ENCODE measurements at places on chromosomes 5 and 9. TPM values are rescaled to one million over a fixed set of nuclear protein-coding genes. Genes with fewer than 3 reads are reported as not detected.

GRCh38 chr9:121357011-121357410, 13.0 kb downstream of the STOM start:
- peaks cover 22% of the 10 kb centered on the region for H3K36me3 ChIP-seq
- peaks cover 71% of the 10 kb centered on the region for H3K4me1 ChIP-seq
- no peaks in the 10 kb centered on the region for H3K27me3 ChIP-seq
- DNase-seq: no peak

DNA sequence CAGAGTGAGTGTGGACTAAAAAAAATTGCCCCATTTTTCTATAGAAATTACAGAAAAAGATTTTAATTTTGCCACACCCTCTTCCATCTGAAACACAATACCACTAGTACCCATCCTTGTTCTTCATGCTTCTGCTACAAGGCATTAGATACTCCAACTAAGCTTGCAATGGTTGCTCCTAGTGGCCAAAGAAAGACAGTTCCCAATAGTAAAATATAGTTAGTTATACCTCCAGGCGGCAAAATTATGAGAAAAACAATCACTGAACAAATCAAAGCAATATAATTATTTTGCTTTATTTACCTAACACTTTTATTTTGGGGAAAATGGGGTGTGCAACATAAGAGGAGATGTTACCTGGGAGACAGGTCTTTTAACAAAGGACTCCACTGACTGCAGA, 101.2 kb downstream of the RAPGEF6 start:
- H3K27me3 ChIP-seq: no peaks in the 10 kb centered on the region
- H3K36me3 ChIP-seq: peaks cover 2% of the 10 kb centered on the region
- DNase-seq: no peak
- H3K27ac ChIP-seq: peak overlapping the region; percentile 23
- peaks cover 78% of the 10 kb centered on the region for H3K4me1 ChIP-seq

- no peaks in the 10 kb centered on the region for H3K4me1 ChIP-seq
- DNase-seq: peak; percentile 29
- H3K36me3 ChIP-seq: no peaks in the 10 kb centered on the region
- H3K27me3 ChIP-seq: no peaks in the 10 kb centered on the region
- H3K27ac ChIP-seq: no peak overlapping the region
- no peak overlapping the region for H3K4me3 ChIP-seq
Observed at GRCh38 chr5:39714036-39714698, 289.4 kb upstream of the DAB2 start.

Gene WDR38
- not detected for total RNA-seq

DNA sequence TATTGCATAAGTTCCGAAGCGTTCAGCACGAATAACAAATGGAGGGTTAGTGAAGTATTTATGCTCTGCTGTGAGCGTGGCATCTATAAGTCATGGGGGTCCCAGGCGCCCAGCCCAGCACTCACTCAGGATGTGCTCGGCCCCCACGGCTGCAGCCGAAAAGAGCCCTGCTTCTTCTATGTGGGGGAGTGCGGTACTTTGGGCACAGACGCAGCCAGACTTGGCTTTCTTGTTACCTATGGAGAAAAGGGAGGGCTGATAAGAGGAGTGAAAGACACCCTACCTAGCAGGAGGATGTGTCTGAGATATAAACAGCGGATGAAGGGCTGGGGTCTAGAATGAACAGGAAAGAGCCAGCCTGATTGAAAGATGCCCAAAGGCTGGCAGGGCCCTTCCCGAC, 51.4 kb downstream of the MRPL36 start:
- H3K4me1 ChIP-seq: no peaks in the 10 kb centered on the region
- no peak for DNase-seq
- no peak overlapping the region for H3K27ac ChIP-seq
- H3K4me3 ChIP-seq: no peak overlapping the region
- H3K27me3 ChIP-seq: peaks cover 14% of the 10 kb centered on the region

Gene TXN
- 573 TPM for total RNA-seq

- no peak overlapping the region for H3K4me3 ChIP-seq
- no peaks in the 10 kb centered on the region for H3K4me1 ChIP-seq
- H3K27me3 ChIP-seq: peaks cover 13% of the 10 kb centered on the region
- DNase-seq: no peak
- no peaks in the 10 kb centered on the region for H3K36me3 ChIP-seq
Observed at GRCh38 chr5:137572042-137572695, 73.0 kb upstream of the SPOCK1 start.

Gene WDR41
- 32.6 TPM for total RNA-seq

Gene TEK
- total RNA-seq: not detected

DNA sequence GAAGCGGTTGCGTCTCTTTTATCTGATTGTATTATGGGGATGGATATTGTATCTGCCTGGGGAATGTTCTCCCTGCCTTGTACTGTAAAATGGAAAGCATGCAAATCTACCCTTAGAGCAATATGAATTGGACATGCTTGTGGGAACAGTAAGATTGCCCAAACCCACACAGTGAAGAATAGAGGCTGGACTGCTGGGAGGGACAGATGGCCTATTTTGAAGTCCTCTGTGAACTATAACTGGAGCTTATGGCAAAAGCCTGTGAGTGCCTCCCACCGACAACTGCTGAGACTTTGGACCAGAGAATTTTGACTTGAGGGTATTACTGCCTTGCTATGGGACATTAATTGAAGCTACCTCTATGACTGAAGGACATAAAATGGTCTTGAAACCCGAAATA, 168.9 kb downstream of the ERCC6L2 start:
- no peak for DNase-seq
- H3K4me1 ChIP-seq: peaks cover 11% of the 10 kb centered on the region
- H3K27ac ChIP-seq: no peak overlapping the region
- no peaks in the 10 kb centered on the region for H3K36me3 ChIP-seq
- no peak overlapping the region for H3K4me3 ChIP-seq
- peaks cover 5% of the 10 kb centered on the region for H3K27me3 ChIP-seq

GRCh38 chr5:168311061-168311566, 19.7 kb downstream of the WWC1 start:
- H3K27me3 ChIP-seq: no peaks in the 10 kb centered on the region
- no peak for DNase-seq
- H3K36me3 ChIP-seq: no peaks in the 10 kb centered on the region
- no peaks in the 10 kb centered on the region for H3K4me1 ChIP-seq
- no peak overlapping the region for H3K4me3 ChIP-seq

Gene FLT4
- 1.4 TPM for total RNA-seq

Gene C9orf152
- not detected for total RNA-seq

Gene IGFBPL1
- not detected for total RNA-seq

- H3K36me3 ChIP-seq: no peaks in the 10 kb centered on the region
- H3K4me3 ChIP-seq: no peak overlapping the region
- H3K27me3 ChIP-seq: peaks cover 14% of the 10 kb centered on the region
- no peak overlapping the region for H3K27ac ChIP-seq
- H3K4me1 ChIP-seq: no peaks in the 10 kb centered on the region
- no peak for DNase-seq
Observed at GRCh38 chr9:109381011-109381729, 60.3 kb upstream of the EPB41L4B start.

- H3K27me3 ChIP-seq: peaks cover 34% of the 10 kb centered on the region
- no peaks in the 10 kb centered on the region for H3K4me1 ChIP-seq
- no peak for DNase-seq
- H3K36me3 ChIP-seq: no peaks in the 10 kb centered on the region
Observed at GRCh38 chr5:146327989-146328388, 10.7 kb upstream of the POU4F3 start.

DNA sequence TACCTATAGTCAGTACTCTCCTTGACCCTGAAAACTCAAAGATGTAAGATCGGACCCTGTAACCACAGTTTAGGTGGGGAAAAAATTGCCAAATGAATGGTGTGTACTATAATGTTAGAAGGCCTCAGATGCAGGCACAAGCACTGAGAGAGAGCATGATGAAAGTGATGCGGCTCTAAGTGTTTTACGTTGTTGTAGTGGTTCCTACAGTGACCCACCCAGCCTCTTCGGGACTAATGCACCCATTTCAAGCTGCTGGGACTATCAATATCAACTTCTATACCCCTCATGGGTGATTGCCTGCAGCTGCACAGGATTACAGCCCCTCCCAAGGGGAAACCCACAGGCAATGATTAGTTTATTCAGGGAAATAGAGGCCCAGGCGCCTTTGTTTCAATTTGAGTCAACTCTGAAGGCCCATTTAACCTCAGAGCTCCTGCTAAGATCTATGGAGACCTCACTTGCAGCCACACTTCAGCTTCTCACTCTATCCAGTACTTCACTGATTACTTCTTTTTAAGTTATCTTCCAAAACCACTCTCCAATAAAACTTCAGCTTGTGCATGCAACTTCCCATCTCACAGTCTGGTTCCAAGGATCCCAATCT, 340.7 kb downstream of the NR2F1-AS1 start:
- no peak for DNase-seq
- no peaks in the 10 kb centered on the region for H3K27me3 ChIP-seq
- no peak overlapping the region for H3K4me3 ChIP-seq
- no peak overlapping the region for H3K27ac ChIP-seq

DNA sequence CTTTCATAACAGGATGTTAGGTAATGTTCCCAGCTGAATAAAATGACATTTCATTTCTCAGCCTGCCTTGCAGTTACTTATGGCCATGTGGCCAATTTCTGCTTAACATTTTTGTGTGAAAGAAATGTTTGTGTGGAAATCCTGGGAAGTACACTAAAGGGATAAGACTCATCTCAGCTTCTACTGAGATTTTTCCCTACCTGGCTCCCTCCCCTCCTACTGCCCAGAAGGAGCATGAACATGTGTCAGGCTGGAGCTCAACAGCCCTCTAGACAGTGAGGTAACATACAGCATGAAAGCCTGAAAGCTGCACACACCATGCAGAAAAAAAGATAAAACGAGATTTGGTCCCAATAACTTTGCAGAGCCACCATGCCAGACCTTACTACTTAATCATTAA, 288.4 kb upstream of the COX7C start:
- no peaks in the 10 kb centered on the region for H3K4me1 ChIP-seq
- no peak overlapping the region for H3K4me3 ChIP-seq
- no peaks in the 10 kb centered on the region for H3K27me3 ChIP-seq
- no peak for DNase-seq
- no peak overlapping the region for H3K27ac ChIP-seq
- H3K36me3 ChIP-seq: no peaks in the 10 kb centered on the region

DNA sequence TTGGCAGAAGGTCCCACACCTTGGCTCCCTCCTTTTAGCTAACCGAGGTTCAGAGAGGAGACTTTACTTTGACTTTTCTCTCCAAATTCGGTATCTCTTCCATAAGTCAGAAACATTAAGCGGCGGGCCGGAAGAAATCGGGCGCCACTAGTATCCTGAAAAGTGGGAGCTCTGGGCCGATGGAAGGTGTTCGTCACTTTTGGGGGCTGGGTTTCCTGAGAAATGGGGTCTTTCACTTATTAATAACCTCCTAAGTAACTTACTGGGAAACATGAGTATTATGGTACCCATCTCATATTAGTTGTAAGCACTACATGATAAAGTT, 716 bp downstream of the STX17 start:
- H3K4me1 ChIP-seq: peaks cover 21% of the 10 kb centered on the region
- peak overlapping the region; percentile 95 for H3K27ac ChIP-seq
- DNase-seq: no peak
- H3K27me3 ChIP-seq: peaks cover 3% of the 10 kb centered on the region
- H3K4me3 ChIP-seq: peak overlapping the region; percentile 96

DNA sequence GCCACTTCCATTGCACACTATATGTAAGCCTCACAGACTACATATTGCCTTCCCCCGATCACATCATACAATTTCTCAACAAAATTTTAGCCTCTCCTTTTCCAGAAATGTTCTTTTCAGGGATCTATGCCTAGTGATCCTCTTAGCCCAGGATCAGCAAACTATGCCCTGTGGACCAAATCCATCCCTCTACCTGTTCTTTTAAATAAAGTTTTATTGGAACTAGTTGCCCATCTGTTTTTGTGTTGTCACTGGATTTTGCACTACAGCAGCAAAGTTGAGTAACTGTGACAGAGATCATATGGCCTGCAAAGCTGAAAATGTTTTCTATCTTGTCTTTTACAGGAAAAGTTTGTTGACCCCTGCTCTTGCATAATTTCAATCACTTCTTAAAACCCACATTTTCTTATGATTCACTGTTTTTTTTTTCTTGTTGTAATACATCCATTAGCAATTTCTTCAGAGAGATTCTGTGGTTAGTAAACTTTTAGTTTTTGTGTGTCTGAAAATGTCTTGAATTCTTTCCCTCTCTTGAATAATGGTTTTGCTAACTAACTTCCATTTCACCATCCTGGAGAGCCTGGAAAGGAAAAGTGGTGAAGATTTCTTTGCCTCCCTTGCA, 7.1 kb downstream of the TXNDC8 start:
- peaks cover 7% of the 10 kb centered on the region for H3K27me3 ChIP-seq
- H3K4me3 ChIP-seq: no peak overlapping the region
- no peak for DNase-seq
- no peak overlapping the region for H3K27ac ChIP-seq
- H3K4me1 ChIP-seq: no peaks in the 10 kb centered on the region
- H3K36me3 ChIP-seq: no peaks in the 10 kb centered on the region

- H3K4me3 ChIP-seq: no peak overlapping the region
- H3K27ac ChIP-seq: no peak overlapping the region
- no peaks in the 10 kb centered on the region for H3K27me3 ChIP-seq
- no peaks in the 10 kb centered on the region for H3K36me3 ChIP-seq
Observed at GRCh38 chr9:113956901-113957300, 80.8 kb downstream of the ZNF618 start.

GRCh38 chr5:41842777-41843176, 27.4 kb downstream of the OXCT1 start:
- H3K4me1 ChIP-seq: peaks cover 8% of the 10 kb centered on the region
- H3K27me3 ChIP-seq: no peaks in the 10 kb centered on the region
- H3K36me3 ChIP-seq: peaks cover 36% of the 10 kb centered on the region
- no peak for DNase-seq
- no peak overlapping the region for H3K27ac ChIP-seq
- H3K4me3 ChIP-seq: no peak overlapping the region

DNA sequence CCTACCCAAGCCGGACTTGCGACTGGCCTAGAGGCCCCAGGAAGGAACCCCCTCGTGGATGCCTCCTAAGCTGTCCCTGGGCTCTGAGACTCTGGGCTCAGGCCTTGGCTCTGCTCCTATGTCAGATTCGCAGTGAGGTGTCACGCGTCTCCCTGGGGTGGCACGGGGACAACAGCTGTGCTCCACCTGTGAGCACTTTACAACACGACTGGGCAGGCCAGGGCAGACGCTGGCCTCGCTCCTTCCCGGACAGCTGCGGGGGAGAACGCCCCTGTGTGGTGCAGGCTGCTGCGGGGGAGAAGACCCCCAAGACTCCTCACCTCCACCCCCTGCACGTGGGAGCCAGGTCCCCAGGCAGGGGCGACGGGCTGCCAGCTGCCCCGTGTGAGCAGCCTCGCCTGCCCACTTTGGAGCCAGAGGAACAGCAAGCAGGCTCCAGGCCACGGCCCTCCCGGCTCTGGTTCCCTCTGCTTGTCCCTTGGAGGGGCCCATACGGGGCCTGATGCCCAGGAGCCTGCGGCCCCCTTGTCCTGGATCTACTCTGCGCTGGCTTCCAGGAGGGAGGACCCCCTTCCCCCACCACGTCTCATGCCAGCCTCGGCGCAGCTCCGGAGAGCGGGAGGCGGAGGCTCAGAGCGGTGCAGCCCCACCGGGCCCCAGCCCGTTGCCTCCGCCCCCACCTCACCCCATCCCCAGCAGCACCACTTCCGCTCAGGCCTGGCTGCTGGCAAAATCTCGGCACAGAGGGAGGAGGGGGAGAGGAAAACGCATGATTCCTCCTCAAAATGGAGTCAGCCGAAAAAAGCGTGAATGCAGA, 36.0 kb downstream of the SARDH start:
- H3K27ac ChIP-seq: peak overlapping the region; percentile 93
- DNase-seq: peak; percentile 85
- peak overlapping the region; percentile 86 for H3K4me3 ChIP-seq
- H3K4me1 ChIP-seq: peaks cover 45% of the 10 kb centered on the region

GRCh38 chr9:29063031-29063430, 1489.8 kb upstream of the C9orf72 start:
- H3K4me1 ChIP-seq: no peaks in the 10 kb centered on the region
- no peak overlapping the region for H3K27ac ChIP-seq
- no peak for DNase-seq
- no peak overlapping the region for H3K4me3 ChIP-seq
